ENCODE measurements at places on chromosomes 4 and X.

DNA sequence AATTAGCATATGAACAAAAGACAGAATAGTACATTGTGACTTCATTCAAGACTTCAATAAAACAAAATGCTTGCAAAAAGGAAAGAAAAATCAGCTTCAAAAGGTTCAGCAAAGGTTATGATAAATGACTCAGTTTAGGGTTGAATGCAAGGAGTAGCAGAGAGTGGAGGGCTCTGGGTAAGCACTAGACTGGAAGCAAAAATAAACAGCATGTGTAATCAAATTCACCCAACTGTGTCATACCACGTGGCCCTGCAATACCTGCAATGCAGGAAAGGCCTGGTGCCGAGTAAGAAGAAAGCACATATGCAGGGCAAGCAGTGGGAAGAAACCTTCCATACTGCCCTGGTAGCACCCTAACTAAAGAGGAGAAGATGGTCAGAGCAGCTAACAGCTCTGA is 88.7 kb downstream of the ATP11C start:
- no peak for DNase-seq

DNA sequence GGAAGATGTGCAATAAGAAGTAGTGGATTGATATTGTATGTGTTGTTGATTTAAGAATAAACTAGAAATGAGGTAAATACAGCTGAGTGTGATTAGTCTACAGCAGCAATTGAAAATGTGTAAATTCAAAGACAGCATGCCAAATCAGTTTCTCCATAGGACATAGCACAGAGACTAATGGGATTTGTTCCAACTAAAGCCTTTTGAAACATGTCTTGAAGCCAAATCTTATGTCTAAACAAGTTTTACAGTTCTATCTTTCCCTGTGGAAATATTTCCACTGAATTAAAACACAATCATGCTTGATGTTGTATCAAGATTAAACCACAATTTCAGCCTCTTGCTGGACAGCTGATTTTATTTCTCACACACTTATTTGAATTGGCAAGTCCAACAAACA is 497.4 kb upstream of the FAM47C start:
- DNase-seq: no peak

GRCh38 chrX:45748369-45748774 is 547.7 kb upstream of the DIPK2B start:
- DNase-seq: no peak

DNA sequence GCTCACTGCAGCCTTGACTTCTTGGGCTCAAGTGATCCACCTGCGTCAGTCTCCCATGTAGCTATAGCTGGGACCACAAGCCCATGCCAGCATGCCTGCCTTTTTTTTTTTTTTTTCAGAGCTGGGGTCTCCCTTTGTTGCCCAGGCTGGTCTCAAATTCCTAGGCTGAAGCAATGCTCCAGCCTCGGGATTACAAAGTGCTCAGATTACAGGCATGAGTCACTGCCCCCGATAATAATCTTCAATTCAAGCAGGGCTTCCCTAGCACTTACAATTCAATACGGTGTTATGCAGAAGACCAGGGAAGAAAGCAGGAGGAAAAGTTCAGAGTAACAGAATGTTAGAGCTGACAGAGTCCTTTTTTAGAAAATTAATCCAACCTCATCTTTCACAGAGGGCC is 26.1 kb downstream of the OTOP1 start:
- DNase-seq: no peak

DNA sequence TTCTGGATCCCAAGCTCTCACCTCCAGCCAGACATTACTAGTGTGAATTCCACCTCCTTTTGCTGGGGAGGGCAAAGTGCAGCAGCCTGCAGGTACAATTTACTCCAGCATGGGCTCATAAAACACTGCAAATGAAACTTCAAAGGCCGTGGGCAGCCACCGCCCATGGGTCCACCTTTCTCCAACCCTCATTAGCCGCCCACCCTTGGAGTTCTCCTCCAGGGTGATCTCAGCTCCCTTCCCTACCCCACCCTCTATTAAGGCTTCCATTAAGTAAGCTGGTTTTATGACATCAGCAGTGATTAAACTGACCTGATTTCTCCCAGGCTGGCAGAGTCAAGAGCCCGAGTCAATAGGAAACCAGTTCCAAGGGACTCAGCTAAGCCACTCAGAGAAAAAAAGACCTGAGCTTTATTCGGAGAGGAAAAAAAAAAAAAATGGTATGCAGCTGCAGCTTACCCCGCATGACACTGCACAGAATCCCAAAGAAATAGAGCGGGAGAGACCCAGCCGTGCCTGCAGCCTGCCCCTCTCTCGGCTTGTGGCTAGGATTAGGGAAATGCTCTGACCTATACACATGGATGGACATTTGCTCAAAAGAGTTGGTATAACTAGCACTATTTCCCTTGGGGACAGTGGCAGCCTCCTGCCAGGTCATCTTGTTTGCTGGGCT is 319.6 kb downstream of the PTTG2 start:
- DNase-seq: no peak

DNA sequence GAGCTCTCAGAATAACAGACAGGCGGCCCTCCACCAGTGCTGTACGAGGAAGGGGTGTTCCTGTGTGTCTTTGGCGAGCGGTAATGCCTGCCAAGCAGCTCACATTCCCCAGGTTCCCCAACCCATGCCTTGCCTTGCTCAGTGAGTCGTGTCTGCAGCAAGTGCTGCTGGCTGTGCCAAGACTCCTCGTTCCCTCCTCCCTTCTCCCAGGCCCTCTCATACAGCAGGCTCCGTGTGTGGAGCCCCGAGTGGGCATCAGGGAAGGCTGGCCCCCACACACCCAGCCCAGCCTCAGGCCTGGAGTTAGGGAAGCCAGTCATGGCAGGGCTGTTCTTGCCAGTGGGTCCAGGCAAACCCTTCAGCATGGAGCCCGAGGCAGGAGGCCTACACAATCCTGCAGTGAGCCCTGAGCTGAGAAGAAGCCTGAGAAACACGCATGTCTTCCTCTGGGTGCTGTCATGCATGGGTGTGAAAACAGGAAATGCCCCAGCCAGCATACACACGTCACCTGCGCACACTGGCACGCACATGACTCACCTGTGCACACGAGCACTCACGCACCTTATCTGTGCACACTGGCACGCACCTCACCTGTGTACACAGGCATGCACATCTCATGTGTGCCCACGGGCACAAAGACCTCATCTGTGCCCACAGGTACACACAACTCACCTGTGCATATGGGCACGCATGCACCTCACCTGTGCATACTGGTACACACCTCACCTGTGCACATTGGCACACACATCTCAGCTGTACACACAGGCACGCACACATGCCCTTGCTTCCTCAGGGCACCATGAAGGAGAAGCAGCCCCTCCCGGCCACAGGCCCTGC is 238.7 kb downstream of the DHRSX start:
- no peak for DNase-seq

DNA sequence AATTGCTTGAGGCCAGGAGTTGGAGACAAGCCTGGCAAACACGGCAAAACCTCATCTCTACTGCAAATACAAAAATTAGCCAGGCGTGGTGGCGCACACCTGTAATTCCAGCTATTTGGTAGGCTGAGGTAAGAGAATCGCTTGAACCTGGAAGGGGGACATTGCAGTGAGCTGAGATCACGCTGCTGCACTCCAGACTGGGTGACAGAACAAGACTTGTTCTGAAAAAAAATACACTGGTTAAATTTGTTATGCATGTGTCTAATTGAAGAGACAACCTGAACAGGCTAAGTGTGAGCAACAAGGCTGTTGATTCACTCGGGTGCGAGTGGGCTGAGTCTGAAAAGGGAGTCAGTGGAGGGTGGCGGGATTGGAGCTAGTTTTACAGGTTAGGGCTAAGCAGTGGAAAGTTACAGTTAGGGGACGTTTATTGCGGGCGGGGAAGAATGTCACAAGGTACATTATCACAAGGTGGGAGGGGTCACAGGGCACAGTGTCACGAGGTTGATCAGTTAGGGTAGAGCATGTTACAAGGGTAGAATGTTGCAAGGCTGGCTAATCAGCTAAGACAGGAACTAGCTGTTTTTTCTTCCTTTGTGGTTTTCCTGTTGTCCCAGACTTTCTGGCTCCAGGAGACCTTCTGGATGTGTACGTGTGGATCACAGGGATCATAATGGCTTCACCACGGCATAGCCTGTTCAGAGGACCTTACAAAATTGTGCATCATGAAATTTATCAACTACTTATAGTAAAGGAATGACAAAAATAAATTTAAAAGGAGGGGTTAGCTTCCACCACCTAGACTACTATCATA is 115.8 kb downstream of the NAA11 start:
- DNase-seq: no peak

GRCh38 chr4:189185810-189186432 is 754.8 kb upstream of the FRG1 start:
- no peak for DNase-seq

DNA sequence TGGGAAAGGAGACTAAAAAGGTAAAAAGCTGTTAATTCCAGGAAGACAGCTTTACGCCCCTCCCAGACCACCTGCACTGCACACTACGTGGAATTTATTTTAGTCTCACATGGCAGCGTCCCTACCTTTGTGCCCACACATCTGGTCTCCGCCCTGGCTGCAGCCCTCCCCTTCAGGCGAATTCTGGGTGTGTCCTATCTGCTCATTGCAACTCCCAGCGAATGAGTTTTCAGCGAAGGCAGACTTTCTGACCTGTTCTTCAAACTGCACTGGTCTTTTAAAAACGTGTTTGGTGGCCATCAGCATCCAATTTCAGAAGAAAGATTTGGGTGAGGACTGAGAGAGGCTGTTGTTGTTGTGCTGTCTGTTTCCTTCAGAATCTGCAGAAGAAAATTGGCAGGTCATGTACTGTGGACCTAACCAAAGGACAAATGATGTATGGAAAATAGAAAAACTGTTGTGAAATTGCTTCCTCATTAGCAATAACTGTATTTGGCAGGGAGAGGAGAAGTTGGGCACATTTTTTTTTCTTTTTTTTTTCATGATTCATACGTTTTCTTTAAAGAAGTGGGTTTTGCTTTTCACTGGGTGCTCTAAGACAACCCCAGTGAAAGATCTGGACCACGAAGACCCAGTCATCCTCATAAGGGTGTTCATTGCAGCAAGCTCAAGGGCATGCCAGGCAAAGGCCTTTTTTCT is 4.2 kb downstream of the TLR8 start:
- no peak for DNase-seq

- no peak for DNase-seq
Observed at GRCh38 chr4:8725845-8726244, 133.3 kb downstream of the CPZ start.

GRCh38 chr4:133865612-133866327 is 335.8 kb downstream of the PABPC4L start:
- no peak for DNase-seq

- no peak for DNase-seq
Observed at GRCh38 chrX:42934020-42934726, 156.2 kb upstream of the PPP1R2C start.

DNA sequence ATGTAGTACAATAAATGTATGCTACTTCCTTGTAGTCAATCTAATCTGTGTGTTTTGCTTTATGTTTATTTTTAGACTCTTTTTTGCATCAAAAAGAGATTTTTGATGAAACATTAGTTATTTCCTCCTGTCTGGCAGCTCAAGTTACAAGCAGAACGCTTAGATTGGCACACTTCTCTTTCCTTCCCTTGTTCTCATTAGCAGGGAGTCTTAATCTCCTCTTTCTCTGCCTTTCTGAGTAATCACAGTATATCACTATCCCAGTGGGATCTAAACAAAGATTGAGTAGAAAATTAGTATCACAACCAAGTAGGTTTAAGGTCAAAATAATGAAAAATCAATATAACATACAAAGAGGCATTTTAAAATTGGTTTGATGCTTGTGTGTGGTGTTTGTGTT is 1192.6 kb downstream of the C4orf33 start:
- no peak for DNase-seq

DNA sequence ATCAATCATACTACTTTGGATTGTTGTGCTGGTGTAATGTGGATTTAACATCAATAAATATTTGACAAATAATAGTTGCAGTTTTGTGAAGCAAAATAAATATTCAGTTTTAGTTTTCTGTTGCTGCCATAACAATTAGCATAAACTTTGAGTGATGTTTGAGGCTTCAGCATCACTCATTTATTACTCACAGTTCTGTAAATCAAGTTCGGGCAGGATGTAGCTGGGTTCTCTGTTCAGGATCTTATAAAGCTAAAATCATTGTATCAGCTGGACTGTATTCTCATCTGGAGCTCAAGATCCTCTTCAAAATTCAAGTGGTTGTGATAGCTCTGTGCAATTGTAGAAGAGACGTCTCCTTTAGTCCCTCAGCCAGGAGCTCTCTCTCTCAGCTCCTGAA is 81.7 kb downstream of the CBR4 start:
- DNase-seq: no peak

DNA sequence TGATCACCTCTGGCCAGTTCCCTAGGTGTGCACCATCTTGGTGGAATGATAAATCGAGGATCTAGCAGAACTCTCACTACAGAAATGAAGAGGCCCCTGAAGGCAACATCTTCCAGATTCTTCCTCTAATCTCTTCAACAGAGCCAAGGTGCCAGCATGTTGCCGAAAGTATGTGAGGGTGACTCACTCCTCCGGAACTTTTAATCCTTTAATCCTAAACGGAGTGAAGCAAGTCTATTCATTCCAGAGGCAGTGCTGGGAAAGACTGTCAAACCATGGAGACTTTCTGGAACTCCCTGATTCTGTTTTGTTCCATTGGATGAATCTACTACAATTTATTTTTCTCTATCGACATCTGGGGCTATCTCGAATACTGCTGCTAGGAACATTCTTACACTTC is 68.7 kb downstream of the SUPT20HL2 start:
- no peak for DNase-seq

DNA sequence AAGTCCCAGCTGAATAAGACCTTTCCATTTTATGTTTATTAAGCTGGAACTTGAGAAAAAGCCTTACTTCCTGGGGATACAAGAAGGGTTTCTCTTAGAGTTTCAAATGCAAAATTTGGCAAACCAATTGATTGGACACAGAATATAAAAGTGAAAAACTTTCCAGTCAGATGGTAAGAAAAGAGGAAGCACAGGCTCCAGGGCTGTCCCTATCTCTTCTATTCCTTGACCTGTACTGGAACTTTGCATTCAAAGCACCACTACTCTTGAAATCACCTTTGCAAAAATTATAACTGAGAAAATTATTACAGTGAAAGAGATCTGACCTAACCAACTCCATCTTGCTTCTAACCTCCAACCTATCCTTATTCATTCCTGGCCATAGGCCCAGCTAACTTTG is 11.7 kb downstream of the PROM1 start:
- DNase-seq: no peak

- no peak for DNase-seq
Observed at GRCh38 chr4:15353207-15353606, 74.6 kb upstream of the C1QTNF7 start.

GRCh38 chrX:133588827-133589226 is 173.5 kb upstream of the GPC4 start:
- DNase-seq: no peak

GRCh38 chrX:121755541-121755940 is 708.1 kb downstream of the GLUD2 start:
- DNase-seq: no peak

DNA sequence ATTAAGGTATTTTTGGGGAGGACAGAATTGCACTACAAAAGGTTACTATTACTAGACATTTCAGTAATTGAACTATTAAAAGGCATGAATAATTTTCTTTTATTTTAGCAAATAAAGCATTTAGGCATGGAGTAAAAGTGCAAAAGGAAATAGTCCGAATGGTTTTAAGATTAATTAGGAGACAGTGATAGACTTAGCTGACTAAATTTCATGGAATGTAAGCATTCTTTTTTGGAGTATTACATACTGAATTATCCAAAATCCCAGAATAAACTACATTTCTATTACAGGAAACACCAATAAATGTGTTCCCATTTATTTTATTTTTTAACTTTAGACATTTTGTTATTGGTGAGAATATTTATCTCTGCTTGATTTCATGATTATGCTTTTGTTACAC is 30.7 kb upstream of the MAP9 start:
- no peak for DNase-seq
